ENCODE measurements at places on chromosomes 7 and 10.

- peak; percentile 55 for DNase-seq
Measured at GRCh38 chr10:17226891-17227303, 1.1 kb upstream of the VIM start.

GRCh38 chr10:75407224-75407712 is 5.7 kb upstream of the ZNF503 start:
- DNase-seq: no peak

GRCh38 chr7:2203766-2204300 is 28.9 kb downstream of the MAD1L1 start:
- DNase-seq: no peak

GRCh38 chr7:5525271-5526099 is 101.9 kb upstream of the TNRC18 start:
- DNase-seq: peak; percentile 48

- peak; percentile 98 for DNase-seq
Measured at GRCh38 chr7:134693256-134693655, 46.6 kb downstream of the BPGM start.
